ENCODE measurements at places on chromosomes 7 and 10. TPM values are rescaled to one million over a fixed set of nuclear protein-coding genes. Genes with fewer than 3 reads are reported as not detected.
A peak's percentile ranks its signal among the peaks of the same experiment; 100 is the strongest.

DNA sequence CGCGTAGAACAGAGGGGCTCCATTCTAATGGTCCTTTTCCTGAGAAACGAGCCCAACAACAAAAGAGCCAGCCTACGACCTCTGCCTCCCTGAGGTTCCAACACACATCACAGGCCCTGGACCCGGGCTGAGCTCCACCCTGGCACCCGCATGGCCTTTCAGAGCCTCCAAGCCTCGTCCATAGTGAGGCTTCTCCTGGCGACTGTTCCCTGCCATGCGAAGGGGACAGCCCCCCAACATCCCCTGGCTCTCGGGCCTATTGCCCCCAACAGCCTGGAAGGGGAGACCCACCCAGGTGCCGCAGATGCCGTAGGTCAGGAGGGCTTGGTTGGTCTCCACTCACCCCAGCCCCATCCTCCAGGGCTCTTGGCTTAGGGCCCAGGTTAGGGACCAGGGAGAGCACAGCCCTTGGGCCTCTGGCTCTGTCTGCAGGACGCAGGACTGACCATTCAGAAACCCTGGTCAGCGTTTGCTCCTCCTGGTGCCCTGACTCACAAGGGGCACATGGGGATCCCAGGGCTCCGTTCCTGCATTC is 91.5 kb downstream of the TCERG1L start:
- H3K27me3 ChIP-seq, result no peaks in the 10 kb centered on the region
- no peak overlapping the region for H3K4me3 ChIP-seq
- H3K4me1 ChIP-seq, result no peaks in the 10 kb centered on the region
- H3K36me3 ChIP-seq, result no peaks in the 10 kb centered on the region

DNA sequence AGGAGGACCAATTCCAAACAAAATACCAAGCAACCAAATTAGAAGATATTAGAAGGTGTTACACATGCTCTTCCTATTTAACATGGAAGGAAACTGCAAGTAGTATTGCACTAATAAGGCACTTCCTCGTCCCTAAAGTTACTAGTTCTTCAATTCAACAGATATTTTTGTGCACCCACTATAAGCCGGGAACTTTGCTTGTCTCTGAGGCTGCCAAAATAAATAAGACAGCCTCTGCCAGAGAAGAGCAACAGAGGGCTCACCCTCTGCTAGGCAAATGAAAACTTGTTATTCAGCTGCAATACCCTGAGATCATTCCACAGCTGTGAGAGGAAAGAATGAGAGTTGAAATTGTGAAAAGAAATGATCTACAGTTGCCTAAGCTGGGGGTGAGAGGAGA is 37.4 kb upstream of the GSAP start:
- H3K4me1 ChIP-seq, result no peaks in the 10 kb centered on the region
- H3K36me3 ChIP-seq, result no peaks in the 10 kb centered on the region
- H3K27ac ChIP-seq, result peak overlapping the region; percentile 20
- no peak for DNase-seq
- no peaks in the 10 kb centered on the region for H3K27me3 ChIP-seq
- H3K4me3 ChIP-seq, result no peak overlapping the region

DNA sequence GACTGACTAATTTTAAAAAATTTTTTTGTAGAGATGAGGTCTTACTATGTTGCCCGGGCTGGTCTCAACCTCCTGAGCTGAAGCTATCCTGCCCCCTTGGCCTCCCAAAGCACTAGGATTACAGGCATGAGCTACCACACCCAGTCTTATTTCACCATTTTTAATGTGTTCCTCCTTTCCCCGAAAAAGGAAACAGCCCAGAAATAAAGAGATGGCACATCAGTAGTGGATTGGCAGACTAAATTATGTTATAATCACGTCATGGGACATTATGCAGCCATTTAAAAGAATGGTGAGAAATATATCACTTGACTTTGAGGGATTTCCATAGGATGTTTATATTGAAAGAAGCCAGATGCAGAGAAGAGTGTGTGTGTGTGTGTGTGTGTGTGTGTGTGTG is 40.5 kb downstream of the CAPZA2 start:
- H3K27me3 ChIP-seq, result no peaks in the 10 kb centered on the region
- peaks cover 24% of the 10 kb centered on the region for H3K36me3 ChIP-seq
- H3K27ac ChIP-seq, result no peak overlapping the region
- no peak for DNase-seq

GRCh38 chr10:30183055-30183402 is 123.6 kb upstream of the JCAD start:
- peaks cover 15% of the 10 kb centered on the region for H3K4me1 ChIP-seq
- H3K36me3 ChIP-seq, result no peaks in the 10 kb centered on the region
- H3K27ac ChIP-seq, result no peak overlapping the region
- H3K27me3 ChIP-seq, result no peaks in the 10 kb centered on the region

DNA sequence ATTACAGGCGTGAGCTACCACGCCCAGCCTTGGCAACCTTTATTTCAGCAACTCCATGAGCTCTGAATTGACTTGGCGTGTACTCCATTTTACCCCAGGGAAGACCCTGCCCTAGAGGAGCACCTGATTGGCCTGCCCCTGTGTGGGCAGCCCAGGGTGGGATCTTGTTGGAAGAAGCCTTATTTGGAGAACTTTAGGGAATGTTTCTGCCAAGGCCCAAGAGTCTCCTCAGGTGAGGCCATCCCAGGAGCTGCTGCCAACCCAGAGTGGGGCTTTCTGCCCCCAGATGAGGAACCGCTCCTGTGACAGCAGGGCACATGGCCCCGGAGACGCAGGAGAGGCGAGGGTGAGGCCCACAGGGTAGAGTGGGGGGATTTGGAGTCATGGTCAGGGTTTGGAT is 42.0 kb downstream of the VWA2 start:
- H3K27ac ChIP-seq, result no peak overlapping the region
- H3K27me3 ChIP-seq, result no peaks in the 10 kb centered on the region
- no peaks in the 10 kb centered on the region for H3K4me1 ChIP-seq
- no peaks in the 10 kb centered on the region for H3K36me3 ChIP-seq
- DNase-seq, result no peak
- no peak overlapping the region for H3K4me3 ChIP-seq

DNA sequence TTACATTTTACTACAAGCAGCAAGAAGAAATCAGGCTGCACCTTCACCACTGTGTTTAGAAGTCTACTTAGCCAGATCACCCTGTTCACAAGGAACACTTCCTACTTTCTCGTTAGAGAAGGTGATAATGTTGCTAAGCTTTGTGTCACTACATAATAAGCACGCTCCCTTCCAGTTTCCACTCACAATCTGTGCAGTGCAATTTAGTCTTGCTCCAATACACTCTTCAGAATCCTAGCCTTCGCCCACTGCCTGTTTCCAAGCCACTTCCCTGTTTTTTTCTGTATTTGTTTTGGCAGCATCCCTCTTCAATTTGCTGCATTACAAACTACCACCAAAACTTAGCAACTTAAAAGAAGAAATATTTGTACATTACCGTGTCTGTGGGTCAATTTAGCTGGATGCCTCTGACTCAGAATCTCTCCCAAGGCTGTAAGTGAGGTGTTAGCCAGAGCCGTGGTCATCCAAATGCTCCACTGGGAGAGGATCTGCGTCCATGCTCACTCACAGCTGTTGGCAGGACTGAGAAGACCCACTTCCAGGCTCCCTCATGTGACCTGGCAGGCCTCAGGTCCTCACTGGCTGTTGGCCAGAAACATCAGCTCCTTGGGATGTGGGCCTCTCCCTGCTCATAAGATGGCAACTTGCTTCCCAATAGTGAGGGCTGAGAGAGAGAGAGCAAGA is 110.4 kb downstream of the PON1 start:
- no peaks in the 10 kb centered on the region for H3K36me3 ChIP-seq
- H3K27me3 ChIP-seq, result no peaks in the 10 kb centered on the region
- no peak overlapping the region for H3K4me3 ChIP-seq

DNA sequence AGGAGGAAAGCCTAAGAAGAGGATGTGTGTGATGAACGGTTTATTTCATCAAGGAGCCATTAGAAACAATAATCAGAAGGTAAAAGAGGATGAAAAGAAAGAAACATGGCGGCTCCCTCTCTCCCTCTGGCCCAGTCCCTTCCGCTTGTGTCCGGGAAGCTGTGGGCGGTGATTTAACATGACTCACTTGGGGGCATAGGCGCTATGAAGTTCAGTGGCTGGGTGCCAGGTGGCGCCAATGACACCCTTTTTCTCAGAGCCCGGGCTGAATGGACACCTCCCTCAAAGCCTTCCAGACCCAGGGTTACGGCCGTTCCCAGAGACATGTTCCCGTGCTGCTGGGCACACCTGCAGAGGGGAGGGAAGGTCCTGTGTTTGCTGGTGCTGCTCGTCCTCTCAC is 244.0 kb downstream of the SKAP2 start:
- no peaks in the 10 kb centered on the region for H3K4me1 ChIP-seq
- no peaks in the 10 kb centered on the region for H3K36me3 ChIP-seq
- H3K27ac ChIP-seq, result no peak overlapping the region
- H3K27me3 ChIP-seq, result no peaks in the 10 kb centered on the region

GRCh38 chr7:22082553-22082885 is 136.8 kb upstream of the CDCA7L start:
- peak overlapping the region; percentile 84 for H3K27ac ChIP-seq
- no peaks in the 10 kb centered on the region for H3K27me3 ChIP-seq
- peak overlapping the region; percentile 55 for H3K4me3 ChIP-seq
- DNase-seq, result no peak
- peaks cover 2% of the 10 kb centered on the region for H3K4me1 ChIP-seq

DNA sequence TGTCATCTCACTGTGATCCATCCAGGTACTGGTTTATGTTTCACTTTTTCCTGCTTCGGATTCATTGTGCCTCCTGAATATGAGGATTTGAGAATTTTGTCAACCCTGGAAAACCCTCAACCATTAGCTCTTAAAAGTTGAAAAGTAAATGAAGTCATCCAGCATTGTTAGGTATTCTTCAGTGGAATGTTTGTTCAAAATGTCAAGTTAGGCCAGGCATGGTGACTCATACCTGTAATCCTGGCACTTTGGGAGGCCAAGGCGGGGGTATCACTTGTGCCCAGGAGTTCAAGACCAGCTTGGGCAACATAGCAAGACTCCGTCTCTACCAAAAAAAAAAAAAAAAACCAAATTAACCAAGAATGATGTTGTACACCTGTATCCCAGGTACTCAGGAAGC is 222.1 kb downstream of the NSUN6 start:
- H3K36me3 ChIP-seq, result no peaks in the 10 kb centered on the region
- H3K4me1 ChIP-seq, result no peaks in the 10 kb centered on the region
- no peak overlapping the region for H3K4me3 ChIP-seq
- H3K27ac ChIP-seq, result no peak overlapping the region
- DNase-seq, result no peak

- no peaks in the 10 kb centered on the region for H3K4me1 ChIP-seq
- H3K27ac ChIP-seq, result no peak overlapping the region
- no peaks in the 10 kb centered on the region for H3K36me3 ChIP-seq
- no peak for DNase-seq
- H3K27me3 ChIP-seq, result no peaks in the 10 kb centered on the region
Observed at GRCh38 chr7:42548816-42549611, 312.0 kb upstream of the GLI3 start.

The GLI3 gene
- total RNA-seq, result 0.42 TPM

The SEMA4G gene
- total RNA-seq, result 20.7 TPM

The NMT2 gene
- total RNA-seq, result 18.7 TPM

The SCART1 gene
- 1.0 TPM for total RNA-seq

The MALRD1 gene
- total RNA-seq, result 0.37 TPM
